ENCODE measurements at places on chromosomes 7 and 10. TPM values are rescaled to one million over a fixed set of nuclear protein-coding genes. Genes with fewer than 3 reads are reported as not detected.

SGMS1 gene
- 35.0 TPM for total RNA-seq

ZNF488 gene
- total RNA-seq = 18.1 TPM

EFCAB10 gene
- total RNA-seq = not detected

PRPS1L1 gene
- total RNA-seq = not detected

TMEM273 gene
- total RNA-seq = 2.2 TPM

CPVL gene
- not detected for total RNA-seq

- no peak for DNase-seq
These were observed 14.1 kb downstream of the CUL1 start for GRCh38 chr7:148712678-148713329.

GRCh38 chr10:12025591-12025990 is 17.0 kb downstream of the UPF2 start:
- DNase-seq = no peak

- DNase-seq = no peak
These were observed 272.7 kb upstream of the MGMT start for GRCh38 chr10:129194181-129194870.

DNA sequence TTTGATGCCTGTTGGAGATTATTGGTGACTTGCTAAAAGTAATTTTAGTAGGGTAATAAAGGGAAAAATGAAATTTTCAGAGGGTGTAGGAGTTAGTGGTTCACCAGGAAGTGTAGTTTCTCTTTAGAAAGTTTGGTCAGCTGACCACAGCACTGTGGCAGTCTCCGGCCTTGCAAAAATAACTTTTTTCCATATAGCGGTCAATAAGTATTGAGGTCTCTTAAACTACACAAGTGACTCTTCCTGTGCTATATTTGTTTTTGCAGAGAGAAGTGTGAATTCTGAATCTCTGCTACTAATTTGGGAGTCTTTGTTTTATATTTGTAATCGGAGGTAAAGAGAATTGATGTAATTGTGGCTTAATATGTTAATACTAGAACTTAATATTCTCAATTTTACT is 24.3 kb downstream of the PTPN12 start:
- no peak for DNase-seq

- no peak for DNase-seq
These were observed 122.0 kb upstream of the TCERG1L start for GRCh38 chr10:131433568-131433967.

- DNase-seq = no peak
These were observed 79.6 kb downstream of the LARP4B start for GRCh38 chr10:851901-852300.

Measured in PC-9 (cell line).